Activated T-helper 17 cell treated with anti-CD3 and anti-CD28 coated beads, Interleukin-2, amount 50 U/mL, for 72 hours (primary cell): ENCODE measurements at places on chromosomes 1 and 21. TPM values are rescaled to one million over a fixed set of nuclear protein-coding genes. Genes with fewer than 3 reads are reported as not detected.

DNA sequence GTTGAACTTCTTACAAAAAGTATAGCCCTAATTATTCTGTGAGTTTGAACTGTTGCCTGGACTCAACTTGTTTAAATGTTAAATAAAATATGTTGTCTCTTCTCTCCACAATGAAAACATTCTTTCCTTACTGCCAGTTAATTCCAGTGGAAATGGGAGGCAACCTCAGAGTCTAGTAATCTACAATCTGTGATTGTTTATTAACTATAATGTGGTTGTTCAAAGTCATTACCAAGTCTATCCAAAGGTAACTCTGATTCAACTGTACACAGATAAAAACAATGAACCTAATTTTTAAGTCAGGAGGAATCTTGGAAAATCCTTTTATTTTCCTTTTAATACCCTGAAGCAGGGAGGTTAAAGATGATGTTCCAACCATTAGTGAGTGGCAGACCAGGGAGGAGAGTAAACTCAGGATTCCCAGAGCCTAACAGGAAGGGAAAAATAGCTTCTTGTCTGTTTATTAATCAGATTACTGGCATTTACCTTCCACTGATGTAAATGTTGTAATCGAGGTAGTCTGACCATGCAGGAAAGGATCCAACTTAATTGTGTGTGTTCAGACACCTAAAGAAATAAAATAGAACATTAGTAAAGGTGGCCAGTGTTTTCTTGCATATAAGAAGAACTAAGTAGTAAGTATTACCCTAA lies 57.1 kb upstream of the TBX15 start:
- ATAC-seq = no peak

Gene LCE2C
- not detected for total RNA-seq

Gene IL19
- not detected for total RNA-seq

Gene VANGL1
- 6.8 TPM for total RNA-seq

Gene LRRC3
- total RNA-seq = 3.5 TPM

DNA sequence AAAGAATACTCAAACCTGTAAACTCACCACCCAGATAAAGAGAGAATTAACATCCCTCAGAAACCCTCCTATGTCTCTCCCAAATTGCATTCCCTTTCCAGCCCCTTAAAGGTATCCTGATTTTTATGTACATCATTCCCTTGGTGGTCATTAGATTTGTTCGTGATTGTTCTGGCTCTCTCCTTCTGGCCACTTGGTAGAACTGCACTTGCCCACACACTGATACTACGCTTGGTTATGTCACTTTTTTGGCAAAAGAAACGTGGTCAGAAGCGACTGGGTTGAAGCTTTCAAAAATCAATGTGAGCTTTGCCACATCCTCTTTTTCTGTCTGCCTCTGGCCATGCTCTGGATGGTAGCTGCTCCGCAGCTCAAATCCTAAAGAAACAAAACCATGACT lies 76.3 kb downstream of the KRTAP19-8 start:
- ATAC-seq = no peak

DNA sequence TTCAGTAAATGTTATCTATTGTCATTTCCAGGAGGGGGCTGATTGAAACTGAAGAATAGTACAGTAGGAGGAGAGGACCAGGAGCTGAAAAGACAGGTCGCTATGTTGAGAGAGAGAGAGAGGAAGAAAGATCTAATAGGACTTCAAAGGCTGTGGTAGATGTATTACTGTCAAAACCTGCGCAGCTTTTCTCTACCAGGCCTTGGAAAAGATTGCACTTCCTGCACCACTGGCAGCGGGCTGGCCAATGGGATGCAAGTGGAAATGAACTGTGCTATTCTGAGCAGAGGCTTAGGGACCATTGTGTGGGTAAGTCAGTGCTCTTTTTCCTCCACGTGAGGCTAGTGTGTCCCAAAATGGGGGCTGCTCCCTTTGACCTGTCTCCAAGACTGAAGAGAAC lies 47.1 kb downstream of the MDM4 start:
- ATAC-seq = peak; percentile 12

DNA sequence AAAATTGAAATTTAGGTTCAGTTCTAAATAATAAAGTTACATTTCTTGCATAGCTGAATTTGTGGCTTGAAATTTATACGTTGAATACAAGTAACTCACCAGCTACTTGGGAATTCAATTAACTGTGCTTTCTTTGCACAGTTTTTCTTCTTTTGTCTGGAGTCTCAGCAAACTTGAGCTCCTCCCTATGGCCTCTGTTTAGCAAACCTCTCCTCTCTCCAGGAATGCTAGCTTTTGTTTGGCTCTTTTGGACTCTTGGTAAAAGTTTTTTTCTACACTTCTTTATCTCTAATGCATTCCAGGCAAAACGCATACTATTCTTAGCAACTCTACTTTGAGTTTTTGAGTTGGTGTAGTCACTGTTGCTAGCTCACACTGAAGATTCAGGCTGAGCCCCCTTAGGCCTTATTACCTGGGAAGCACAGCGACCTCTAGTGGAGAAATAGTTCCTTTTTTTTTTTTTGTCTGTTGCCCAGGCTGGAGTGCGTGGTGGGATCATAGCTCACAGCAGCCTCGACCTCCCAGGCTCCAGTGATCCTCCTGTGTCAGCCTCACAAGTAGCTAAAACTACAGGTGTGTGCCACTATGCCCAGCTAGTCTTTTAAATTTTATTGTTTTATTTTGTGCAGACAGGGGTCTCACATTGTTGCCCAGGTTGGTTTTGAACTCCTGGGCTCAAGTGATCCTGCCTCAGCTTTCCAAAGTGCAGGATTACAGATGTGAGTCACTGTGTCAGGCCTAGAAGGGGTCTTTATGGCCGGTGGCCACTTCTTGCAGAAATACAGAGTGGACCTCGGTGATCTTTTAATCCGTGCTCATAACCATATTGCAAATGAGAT lies 61.7 kb downstream of the CASQ2 start:
- peak; percentile 47 for ATAC-seq

GRCh38 chr21:22535630-22536029 lies 1537.4 kb downstream of the NCAM2 start:
- no peak for ATAC-seq

GRCh38 chr1:227156520-227156919 lies 161.8 kb downstream of the CDC42BPA start:
- ATAC-seq = no peak

Gene WNT9A
- 0.24 TPM for total RNA-seq

Gene SNAP47
- 53.6 TPM for total RNA-seq

DNA sequence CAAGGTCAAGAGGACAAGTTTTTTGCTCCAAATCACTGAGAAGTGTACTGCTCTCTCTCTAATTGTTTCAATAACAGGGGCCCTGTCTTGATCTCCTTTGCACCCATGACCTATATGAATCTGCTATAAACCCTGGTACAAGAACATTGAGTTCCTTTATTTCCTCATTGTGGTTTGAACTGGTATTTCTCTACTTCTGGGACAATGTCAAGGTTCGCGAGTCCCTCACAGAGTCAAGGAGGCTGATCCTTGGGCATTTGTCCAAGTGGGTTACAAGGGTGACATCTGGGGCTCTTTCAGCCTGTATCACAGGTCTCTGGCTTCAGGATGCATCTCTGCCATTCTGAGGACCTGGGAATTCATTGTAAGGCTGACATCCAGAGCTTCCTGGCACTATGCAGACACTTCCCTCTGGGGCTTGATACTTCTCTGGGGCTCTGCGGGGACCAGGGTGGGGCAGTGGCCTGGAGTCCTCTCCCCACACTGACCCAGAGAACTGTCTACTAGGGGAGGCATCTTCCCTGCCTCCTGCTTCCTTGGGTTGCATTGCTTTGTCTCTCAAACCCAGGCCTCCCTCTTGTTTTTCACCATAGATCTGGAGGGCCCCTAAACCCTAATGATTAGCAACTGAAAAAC lies 22.5 kb upstream of the ZNF648 start:
- ATAC-seq = no peak

- no peak for ATAC-seq
Measured at GRCh38 chr1:155125946-155126555, 1.6 kb upstream of the EFNA1 start.

Gene MYCL
- 0.09 TPM for total RNA-seq

Gene VWA5B1
- 0.05 TPM for total RNA-seq

DNA sequence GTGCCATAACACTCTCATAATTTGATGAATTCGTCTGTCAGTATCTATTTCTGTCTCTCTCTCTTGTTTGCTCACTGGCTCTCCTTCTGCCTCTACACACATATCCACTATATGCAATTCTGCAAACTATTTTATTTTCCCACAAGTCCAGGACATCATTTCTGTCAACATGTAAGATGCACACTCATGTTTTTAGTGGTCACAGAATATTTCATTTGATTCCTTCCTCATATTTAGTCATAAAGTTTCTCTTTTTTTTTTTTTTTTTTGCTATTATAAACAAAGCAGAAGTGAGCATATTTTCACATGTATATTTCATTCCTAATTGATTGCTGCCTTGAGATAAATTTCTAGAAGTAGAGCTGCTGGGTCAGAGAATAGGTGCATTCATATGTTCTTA lies 165.3 kb downstream of the PGBD5 start:
- ATAC-seq = no peak

Gene LRRC7
- not detected for total RNA-seq

DNA sequence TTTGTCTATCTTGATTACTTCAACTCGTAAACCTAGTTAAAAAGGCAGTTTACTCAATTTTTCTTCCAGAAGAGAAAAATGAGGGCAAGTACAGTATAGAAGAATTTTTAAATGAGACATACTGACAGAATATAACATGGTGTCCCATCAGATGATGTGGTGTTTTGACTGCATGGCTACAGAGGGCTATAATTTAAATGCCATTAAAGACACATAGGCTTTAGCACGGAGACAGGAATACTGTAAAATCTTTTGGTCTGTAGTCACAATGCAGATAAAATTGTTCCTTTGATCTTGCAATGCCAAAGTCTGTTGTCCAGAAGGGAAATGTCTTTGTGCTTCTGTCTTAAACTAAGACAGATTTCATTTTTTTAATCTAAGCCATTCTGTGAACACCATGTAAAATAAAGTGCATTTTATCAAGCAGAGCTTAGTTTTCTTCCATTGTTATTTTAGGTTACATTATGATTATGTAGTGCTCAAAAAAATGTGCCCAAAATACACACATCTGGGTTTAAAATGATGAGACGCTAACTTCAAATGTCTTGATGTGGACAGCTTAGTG lies 249.6 kb downstream of the PTPRC start:
- no peak for ATAC-seq

Gene RHD
- total RNA-seq = not detected

GRCh38 chr1:82090104-82090503 lies 289.4 kb downstream of the ADGRL2 start:
- no peak for ATAC-seq

- no peak for ATAC-seq
Measured at GRCh38 chr1:64711266-64711665, 33.6 kb upstream of the RAVER2 start.

Gene NOS1AP
- total RNA-seq = 0.13 TPM

- no peak for ATAC-seq
Measured at GRCh38 chr1:220817907-220818306, 31.2 kb downstream of the MTARC1 start.

- peak; percentile 16 for ATAC-seq
Measured at GRCh38 chr1:15939181-15940109, 36.5 kb downstream of the ZBTB17 start.

DNA sequence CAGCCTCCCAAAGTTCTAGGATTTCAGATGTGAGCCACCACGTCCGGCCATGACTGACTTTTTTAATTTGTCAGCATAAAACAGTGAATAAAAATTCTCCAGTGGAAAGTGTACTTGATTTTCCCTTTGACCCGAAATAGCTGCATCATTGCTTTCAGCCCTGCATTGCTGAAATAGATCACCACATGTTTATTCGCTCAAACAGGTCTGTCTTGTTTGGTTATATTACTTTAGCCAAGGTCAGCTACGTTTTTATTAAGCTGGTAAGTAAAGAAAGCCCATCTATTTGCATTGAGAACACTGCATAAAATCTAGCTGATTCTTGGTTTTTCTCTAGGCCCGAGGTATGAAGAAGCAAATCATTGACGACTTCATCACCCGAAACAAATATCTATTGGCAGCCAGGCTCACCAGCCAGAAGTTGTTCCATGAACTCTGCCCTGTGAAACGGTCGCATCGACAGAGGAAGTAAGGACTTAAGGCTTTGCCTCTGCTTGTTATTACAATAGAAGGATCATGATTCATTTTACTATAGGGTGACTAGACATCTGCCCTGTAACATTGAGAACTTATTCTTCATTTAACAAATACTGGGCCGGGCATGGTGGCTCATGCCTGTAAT lies 25.6 kb downstream of the AGMAT start:
- ATAC-seq = no peak

DNA sequence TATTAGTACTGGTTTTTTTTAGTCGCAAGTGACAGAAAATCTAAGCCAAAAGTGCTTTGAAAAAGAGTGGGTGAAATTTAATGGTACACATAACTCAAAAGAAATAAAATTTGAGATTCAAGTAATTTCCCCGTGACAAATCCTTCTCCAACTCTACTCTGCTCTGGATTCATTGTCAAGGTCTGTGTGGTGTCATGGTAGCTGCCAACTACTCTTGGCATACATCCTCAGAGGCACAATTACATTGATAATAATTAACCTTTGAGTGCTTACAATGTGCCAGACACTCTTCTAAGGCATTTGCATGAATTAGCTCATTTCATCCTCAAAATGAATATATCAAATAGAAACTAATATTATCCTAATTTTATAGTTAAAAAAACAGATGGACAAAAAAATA lies 1153.9 kb upstream of the NCAM2 start:
- no peak for ATAC-seq

- ATAC-seq = no peak
Measured at GRCh38 chr1:107550358-107550757, 409.5 kb downstream of the NTNG1 start.

DNA sequence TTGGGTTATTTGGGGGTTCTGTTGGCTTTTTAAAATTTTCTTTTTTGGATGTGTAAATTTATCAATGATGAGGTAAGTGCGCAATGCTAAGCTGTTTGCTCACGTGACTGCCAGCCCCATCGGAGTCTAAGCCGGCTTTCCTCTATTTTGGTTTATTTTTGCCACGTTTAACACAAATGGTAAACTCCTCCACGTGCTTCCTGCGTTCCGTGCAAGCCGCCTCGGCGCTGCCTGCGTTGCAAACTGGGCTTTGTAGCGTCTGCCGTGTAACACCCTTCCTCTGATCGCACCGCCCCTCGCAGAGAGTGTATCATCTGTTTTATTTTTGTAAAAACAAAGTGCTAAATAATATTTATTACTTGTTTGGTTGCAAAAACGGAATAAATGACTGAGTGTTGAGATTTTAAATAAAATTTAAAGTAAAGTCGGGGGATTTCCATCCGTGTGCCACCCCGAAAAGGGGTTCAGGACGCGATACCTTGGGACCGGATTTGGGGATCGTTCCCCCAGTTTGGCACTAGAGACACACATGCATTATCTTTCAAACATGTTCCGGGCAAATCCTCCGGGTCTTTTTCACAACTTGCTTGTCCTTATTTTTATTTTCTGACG lies 3.1 kb downstream of the OLIG2 start:
- ATAC-seq = no peak

Gene PIGK
- 20.6 TPM for total RNA-seq

Gene FMOD
- 0.26 TPM for total RNA-seq

GRCh38 chr1:165539908-165540307 lies 3.9 kb upstream of the LRRC52 start:
- ATAC-seq = no peak

GRCh38 chr1:216805233-216805632 lies 82.0 kb upstream of the ESRRG start:
- no peak for ATAC-seq
